SJSA1 (cell line): ENCODE measurements at places on chromosomes 7 and 10. TPM values are rescaled to one million over a fixed set of nuclear protein-coding genes. Genes with fewer than 3 reads are reported as not detected.

DNA sequence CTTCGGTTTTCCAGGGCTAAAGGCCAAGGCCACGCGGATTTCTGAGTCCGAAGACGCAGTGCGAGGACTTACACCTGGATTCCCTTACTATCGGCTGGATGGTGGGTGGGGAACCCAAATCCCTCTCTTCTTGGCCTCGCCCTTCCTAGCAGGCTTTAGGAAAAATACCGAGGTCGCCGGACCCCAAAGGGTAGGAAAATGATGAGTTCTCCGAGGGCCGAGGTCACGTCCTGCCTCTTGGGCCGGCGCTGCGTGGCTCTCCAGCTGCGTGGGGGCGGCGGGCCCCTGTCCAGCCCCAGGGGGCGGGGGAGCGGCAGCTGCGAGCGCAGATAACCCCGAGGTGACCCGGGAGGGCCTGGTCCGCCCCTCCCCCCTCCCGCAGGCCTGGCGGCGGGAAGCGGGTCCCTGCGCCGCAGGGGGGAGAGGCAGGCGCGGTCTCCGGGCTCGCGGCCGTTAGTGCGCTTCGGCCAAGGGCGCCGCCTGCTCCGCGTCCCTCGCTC is 805 bp upstream of the HMX3 start:
- peaks cover 32% of the 10 kb centered on the region for H3K4me1 ChIP-seq
- peak overlapping the region; percentile 65 for H3K27ac ChIP-seq
- peaks cover 28% of the 10 kb centered on the region for H3K27me3 ChIP-seq
- peak overlapping the region; percentile 49 for H3K4me3 ChIP-seq
- DNase-seq = peak; percentile 42
- H3K36me3 ChIP-seq = peaks cover 7% of the 10 kb centered on the region; the same call in 1 of the 2 replicates

DNA sequence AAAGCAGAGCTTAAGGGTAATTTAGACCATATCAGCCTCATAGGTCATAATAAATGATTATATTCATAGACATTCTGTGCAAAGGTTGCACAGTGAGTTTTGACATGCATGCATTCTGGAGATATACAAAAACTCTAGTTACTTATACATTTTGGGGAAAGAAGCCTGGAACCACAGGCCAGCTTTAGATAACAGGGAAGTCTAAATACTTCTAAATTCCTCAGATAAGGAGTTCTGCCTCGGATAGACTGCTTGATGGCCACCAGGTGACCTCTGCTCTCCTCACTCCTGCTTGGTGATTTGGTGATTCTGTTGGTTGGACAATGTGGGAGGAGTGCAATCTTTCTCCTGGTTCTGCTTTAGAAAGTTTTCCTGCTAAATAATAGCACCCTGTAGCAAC is 77.9 kb downstream of the SGMS1 start:
- no peaks in the 10 kb centered on the region for H3K36me3 ChIP-seq
- no peak overlapping the region for H3K4me3 ChIP-seq
- H3K27me3 ChIP-seq = no peaks in the 10 kb centered on the region
- no peaks in the 10 kb centered on the region for H3K4me1 ChIP-seq
- no peak for DNase-seq
- no peak overlapping the region for H3K27ac ChIP-seq

- H3K4me3 ChIP-seq = no peak overlapping the region
- H3K27ac ChIP-seq = no peak overlapping the region
- no peaks in the 10 kb centered on the region for H3K27me3 ChIP-seq
- H3K36me3 ChIP-seq = no peaks in the 10 kb centered on the region
Measured at GRCh38 chr7:111005445-111005844, 85.5 kb upstream of the LRRN3 start.

DNA sequence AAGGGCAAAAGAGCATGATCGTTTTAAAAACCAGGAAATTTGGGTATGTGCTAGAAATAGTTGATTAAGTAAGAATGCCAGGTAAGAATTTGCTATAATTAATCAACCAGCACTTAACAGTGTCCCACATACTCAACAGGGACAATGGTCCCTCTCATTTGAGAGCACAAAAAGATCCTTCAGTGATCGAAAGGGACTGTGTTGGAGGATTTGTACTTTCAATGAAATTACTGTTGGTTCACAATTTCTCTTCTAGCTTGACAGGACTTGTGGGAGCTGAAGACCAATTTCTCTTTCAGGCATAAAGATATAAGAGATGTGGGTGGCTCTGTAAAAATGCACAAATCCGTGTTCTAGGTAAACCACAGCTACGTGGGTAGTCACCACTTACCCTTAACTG is 12.5 kb upstream of the PLEKHS1 start:
- H3K36me3 ChIP-seq = no peaks in the 10 kb centered on the region
- H3K27ac ChIP-seq = no peak overlapping the region
- no peak for DNase-seq
- no peak overlapping the region for H3K4me3 ChIP-seq
- H3K27me3 ChIP-seq = no peaks in the 10 kb centered on the region

DNA sequence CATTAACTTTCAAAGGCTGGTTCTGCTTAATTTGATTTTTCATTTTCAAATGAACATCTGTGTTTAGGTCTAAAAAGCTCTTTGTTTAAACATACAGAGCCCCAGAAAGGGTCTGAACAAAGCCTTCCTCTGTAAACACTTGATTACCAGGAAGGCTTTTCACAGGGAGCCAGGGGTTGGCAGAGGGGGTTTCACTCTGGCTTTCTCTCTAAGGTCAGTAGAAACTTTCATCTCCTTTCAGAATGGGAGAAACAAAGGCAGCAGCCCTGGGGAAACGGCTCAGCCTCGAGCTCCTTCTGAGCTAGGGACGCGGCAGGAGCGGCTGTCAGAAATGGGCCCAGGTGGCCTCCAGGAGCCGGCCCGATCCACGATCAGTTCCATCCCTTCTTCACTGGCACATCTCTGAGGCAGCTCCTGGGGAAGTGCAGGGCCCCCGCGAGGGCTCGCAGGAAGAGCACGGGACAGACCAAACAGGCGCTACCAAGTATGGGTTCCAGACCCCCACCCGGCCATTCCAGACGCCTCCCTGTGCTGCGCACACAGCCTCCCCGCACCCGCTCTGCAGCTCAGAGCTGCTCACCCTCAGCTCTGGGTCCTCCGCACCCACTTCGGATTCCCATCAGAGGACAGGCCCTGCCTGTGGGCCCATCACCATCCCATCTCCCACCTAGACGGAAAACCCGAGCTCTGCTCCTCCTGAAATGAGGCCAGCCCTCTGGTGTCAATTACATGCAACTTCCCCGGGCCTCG is 124.1 kb downstream of the MAD1L1 start:
- no peak overlapping the region for H3K27ac ChIP-seq
- no peak for DNase-seq
- H3K36me3 ChIP-seq = peaks cover 5% of the 10 kb centered on the region; the same call in 1 of the 2 replicates
- H3K27me3 ChIP-seq = no peaks in the 10 kb centered on the region

- no peak overlapping the region for H3K27ac ChIP-seq
- no peak overlapping the region for H3K4me3 ChIP-seq
- no peak for DNase-seq
- peaks cover 19% of the 10 kb centered on the region for H3K36me3 ChIP-seq
- H3K4me1 ChIP-seq = no peaks in the 10 kb centered on the region
- H3K27me3 ChIP-seq = no peaks in the 10 kb centered on the region
Measured at GRCh38 chr7:157153260-157153659, 14.5 kb downstream of the UBE3C start.

DNA sequence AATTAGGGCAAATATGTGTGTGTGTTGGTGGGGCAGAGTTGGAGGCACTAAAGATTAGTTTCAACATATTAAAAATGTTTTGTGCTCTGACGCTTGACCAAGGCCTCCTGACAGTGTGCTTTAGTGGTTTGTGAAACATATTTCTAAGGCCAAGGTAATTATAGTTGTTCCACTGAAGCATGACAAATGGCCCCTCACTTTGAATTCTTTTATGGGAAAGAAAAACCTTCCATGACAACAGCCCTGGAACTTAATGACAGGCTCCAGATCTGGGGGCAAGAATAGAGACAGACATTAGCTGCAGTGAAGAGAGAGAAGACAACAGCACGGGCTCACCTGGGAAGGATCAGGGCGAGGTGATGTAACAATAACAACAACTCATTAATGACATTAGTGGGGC is 155.8 kb downstream of the CHN2 start:
- no peaks in the 10 kb centered on the region for H3K36me3 ChIP-seq
- H3K4me1 ChIP-seq = no peaks in the 10 kb centered on the region
- H3K27ac ChIP-seq = no peak overlapping the region
- peaks cover 12% of the 10 kb centered on the region for H3K27me3 ChIP-seq
- no peak for DNase-seq

DNA sequence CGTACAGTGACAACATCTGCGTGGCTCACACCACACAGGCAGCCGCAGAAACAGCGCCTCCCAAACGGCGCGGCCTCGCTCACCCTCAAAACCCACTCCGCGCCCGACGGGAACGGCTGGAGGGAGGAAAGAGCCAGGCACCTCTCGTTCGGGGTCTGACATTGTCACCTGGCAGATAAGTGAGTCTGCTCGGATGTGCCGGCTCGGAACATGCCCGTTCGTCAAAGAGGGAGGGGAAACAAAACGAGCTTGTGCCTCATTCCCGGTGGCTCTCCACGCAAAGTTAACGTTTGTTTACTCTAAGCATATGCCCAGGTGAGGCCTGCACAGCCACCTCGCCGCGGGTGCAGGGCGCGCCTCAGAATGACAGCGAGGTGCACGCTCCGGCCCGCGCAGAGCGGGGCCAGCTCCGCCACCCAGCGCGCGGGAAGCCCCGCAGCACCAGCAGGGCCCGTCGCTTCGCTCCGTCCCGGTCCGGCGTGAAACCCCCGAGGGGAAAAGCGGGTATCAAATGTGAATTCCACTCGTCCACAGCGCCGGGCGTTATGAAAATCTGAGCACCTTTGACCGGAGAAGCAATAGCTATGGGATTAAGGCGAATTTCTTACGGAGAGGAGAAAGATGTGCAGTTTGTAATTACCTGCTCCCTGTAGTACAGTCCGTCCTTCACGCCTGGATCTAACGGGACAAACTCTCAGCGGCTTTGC is 13.1 kb downstream of the CNPY1 start:
- peaks cover 67% of the 10 kb centered on the region for H3K27me3 ChIP-seq
- no peaks in the 10 kb centered on the region for H3K4me1 ChIP-seq
- H3K4me3 ChIP-seq = no peak overlapping the region
- no peaks in the 10 kb centered on the region for H3K36me3 ChIP-seq
- DNase-seq = no peak
- H3K27ac ChIP-seq = no peak overlapping the region

DNA sequence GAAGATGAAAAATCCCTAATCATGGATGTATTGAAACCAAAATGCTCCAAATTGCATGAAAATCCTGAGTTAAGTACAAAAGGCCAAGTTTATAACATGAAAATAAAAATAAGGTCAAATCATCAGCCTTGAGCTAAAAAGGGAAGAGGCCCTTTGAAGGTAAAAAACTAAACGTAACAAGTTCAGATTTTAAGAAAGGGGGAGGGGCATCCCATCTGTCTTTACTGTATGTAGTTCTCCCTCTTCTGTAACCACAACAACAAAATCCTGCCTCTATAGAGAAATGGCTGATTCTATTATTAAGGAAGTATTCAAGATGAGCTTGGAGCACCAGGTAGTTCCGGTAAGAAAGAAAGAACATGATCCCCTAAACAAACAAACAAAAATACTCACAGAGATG is 64.7 kb downstream of the TPK1 start:
- no peaks in the 10 kb centered on the region for H3K4me1 ChIP-seq
- H3K36me3 ChIP-seq = no peaks in the 10 kb centered on the region
- no peak for DNase-seq
- no peak overlapping the region for H3K4me3 ChIP-seq
- no peak overlapping the region for H3K27ac ChIP-seq
- no peaks in the 10 kb centered on the region for H3K27me3 ChIP-seq

DNA sequence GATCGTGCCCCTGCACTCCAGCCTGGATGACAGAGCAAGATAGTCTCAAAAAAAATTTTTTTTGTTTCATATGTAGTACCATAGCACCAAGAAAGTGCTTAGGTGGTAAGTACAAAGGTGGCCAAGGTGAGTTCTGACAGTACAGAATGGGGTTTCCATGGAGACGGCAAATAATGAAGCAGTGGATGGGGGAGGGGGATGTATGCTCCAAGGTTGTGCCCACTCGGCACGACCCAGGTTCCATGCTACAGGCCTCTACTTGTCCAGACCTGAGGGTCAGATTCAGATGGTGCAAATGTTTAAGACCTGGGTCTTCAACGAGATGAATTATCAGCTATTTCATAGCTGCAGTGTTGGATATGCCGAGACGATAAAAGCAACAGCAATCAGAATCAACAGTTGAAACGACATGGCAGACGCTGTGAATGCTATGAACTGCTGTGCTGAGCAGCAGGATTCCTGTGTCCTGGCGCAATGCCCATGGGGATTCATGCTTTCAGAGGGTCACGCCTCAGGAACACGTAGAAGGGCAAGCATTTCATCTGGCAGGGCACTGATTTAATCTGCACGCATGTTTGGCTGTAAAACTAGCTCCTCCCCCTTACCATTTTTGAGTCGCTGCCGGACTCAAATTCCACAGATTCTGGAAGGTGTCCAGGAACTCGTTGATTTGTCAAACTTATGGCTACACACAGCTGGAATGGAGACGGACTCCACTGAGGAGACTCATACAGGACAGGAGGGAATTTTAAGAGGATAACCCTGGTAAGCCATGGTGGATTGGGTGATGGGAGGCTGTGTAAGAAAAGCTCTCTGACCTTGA is 256.5 kb downstream of the FRMD4A start:
- peak overlapping the region; percentile 81 for H3K27ac ChIP-seq
- H3K4me1 ChIP-seq = peaks cover 15% of the 10 kb centered on the region
- no peaks in the 10 kb centered on the region for H3K27me3 ChIP-seq
- no peak overlapping the region for H3K4me3 ChIP-seq
- peak; percentile 98 for DNase-seq

DNA sequence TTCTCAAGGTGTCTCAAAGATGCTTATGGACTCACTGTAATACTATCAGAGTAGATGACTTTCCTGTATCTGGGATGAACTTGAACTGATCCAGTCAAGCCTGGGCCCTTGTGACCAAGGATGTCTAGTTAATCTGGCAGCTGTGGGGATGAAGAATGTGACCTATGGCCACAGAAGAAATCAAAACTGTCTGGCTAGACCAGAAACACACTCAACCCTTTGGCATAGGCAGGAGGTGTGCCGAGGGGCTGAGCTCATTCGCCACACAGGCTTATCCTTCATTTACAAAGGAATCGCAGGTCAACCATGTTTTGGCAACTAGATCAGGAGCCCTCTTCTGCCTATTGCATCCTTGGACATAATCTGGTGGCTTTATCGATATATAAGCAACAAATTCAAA is 110.6 kb downstream of the ATXN7L1 start:
- no peak for DNase-seq
- no peak overlapping the region for H3K4me3 ChIP-seq
- peaks cover 15% of the 10 kb centered on the region for H3K4me1 ChIP-seq
- H3K27me3 ChIP-seq = no peaks in the 10 kb centered on the region

DNA sequence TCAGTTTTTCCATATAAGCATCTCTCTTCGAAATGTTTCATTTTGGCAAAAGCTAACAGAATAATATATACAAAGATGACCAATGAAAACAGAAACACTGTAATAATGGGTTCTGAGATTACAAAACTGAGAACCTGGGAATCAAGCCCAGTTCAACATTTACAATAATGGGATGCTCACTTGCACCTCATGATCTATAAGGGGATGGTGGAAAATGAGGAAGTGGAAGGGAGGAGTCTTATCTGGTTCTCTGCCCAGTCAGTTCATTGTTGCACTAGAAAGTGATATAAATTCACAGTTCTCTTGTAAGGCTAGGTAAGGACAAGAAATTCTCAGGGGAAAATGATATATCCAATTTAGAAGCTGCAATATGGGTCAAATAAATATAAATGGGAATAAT is 31.7 kb upstream of the RHOBTB1 start:
- peaks cover 39% of the 10 kb centered on the region for H3K4me1 ChIP-seq
- H3K4me3 ChIP-seq = no peak overlapping the region
- no peak for DNase-seq
- no peaks in the 10 kb centered on the region for H3K27me3 ChIP-seq
- no peaks in the 10 kb centered on the region for H3K36me3 ChIP-seq

Gene CALML3
- not detected in 2 replicates for total RNA-seq

Gene PWWP2B
- total RNA-seq = 4.2 and 5.8 TPM in 2 replicates

Gene EFCAB10
- total RNA-seq = not detected in 2 replicates

Gene MYO1G
- 0.11 TPM in 1 of 2 replicates, not detected in the other for total RNA-seq

Gene PIP
- not detected in 2 replicates for total RNA-seq
